ENCODE measurements at places on chromosomes 1 and 21. TPM values are rescaled to one million over a fixed set of nuclear protein-coding genes. Genes with fewer than 3 reads are reported as not detected.

DNA sequence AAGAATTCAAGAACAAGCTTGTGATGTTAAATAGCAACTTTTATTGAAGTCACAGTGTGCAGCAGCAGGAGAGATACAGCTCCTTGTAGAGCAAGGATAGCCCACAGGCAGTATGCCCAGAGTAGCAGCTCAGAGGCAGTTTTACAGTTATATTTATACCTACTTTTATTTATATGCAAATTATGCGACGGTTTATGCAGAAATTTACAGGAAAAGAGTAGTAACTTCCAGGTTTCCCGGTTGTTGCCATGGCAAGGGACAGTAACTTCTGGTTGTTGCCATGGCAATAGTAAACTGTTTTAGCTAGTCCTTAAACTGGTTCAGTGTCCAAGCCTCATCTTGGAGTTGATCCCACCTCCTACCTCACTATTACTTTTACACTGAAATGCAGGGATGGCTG, 344.6 kb upstream of the LYPLAL1 start:
- DNase-seq, result no peak

- no peak for DNase-seq
Measured at GRCh38 chr1:60102267-60103061, 28.9 kb upstream of the C1orf87 start.

DNA sequence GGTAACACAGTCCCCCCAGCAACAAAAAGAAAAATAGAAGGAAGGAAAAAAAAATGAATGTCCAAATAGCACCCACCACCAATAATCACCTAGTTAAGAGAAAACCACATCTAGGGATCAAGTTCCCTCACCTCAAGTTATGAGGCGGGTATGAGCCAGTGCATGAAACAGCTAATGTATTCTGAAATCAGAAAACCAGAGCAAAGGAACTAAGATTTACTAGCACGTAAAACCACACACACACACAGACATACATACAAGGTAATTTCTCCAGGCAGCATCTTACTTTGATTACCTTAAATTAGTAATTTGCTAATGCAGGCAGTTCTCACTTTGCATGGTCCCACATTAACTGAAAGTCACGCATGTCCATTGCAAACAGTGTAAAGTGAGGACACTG, 109.8 kb downstream of the HLCS start:
- DNase-seq, result no peak

The KRTAP19-3 gene
- not detected for polyA plus RNA-seq

The RXRG gene
- not detected for polyA plus RNA-seq

The MCOLN3 gene
- not detected for polyA plus RNA-seq
